ENCODE measurements at places on chromosomes 2 and 18.

DNA sequence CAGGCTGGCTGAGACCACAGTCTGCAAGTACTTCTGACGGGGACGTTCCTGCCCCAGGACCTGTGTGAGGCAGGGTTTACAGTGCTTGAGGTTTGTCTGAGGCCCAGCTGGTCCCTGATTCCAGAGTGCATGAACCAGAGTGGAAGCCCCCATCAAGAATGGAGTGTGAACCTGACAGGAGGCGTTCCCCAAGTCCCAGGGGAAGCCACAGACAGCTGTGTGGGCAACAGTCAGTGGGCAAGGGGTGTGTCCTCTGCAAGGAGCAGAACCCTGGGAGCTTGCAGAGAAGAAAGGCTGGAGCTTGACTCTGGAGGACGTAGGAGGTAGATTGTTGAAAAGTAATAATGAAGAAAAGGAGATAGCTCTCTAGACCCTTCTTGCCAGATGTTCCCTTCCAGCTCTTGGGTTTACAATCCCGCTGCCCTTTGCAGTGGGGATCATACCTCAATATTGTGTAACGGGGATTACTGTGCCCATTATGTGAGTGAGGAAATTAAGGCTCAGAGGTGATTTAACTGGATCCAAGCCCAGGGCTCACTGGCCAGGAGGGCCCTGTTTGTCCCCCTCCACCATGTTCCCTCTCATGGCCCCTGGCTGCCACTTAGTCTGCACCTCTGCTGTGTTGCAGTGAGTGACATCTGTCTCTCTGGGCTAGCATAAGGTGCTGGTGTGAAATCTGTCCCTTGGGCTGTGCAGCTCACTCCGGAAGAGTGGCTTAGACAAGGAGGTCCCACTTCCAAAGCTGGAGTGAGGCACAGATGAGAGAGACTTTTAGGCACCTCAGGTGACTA, 6.2 kb downstream of the DBI start:
- DNase-seq: peak; percentile 10

GRCh38 chr2:17101596-17101995, 416.6 kb downstream of the RAD51AP2 start:
- no peak for DNase-seq

DNA sequence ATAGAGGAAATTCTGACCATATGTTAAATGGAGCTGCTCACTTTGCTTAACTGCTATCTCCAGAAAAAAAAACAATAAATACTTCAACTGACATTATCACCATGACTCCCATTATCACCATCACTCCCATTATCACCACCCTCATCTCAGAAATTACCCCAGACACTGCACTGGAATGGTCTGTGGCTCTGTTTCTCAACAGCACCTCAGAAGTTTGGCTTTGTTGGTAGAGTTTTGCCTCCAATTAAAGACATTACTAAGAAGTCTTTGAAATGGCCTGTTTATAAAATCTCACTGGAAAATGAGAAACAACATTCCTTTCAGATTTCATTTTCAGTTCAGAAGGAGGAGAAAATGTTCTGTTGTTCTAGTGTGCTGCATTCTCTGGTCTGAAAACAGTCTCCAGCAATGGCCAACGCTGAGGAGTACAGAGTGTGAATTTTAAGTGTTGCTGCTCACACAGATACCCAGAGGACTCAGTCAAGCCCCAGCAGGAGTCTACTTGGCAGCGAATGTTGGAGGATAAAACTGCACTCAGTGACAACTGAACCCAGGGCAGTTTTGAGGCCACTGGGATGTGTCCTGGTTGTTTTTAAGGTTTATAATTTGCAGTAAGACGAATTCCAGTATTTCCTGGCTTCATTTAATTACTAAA, 364.5 kb upstream of the CDH2 start:
- no peak for DNase-seq

DNA sequence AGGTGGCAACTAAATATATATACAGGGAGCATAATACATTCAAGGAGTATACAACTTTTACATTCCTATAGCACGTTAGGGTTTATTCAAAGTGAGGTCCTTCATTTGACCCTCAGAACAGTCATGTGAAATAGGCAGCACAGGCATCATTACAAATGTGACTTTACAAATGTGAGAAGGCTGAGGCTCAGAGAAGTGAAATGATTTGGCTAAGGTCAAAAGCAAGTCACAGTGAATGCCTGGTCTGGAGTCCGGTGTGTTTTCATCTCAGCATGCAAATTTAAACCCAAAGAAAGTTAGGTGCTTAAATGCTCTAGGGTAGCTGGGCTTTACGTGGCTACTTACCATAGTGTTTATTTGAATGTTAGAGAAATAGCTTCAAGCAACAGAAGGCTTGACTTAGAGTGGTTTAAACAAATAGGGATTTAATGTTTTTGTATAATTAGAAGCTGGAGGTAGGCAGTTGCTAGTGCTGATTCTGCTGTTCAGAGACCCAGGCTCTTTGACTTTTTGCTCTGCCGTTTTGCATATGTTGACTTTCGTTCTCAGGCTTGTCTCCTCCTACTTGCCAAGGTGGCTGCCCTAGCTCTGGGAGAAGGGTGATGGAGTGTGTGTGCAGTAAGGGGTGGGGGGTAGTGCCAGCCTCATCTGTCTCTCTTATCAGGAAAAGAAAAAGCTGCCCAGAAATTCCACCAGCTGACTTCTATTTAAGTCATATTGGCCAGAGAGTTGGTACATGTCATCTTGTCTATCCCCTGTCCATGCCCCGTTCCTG, 89.2 kb downstream of the PLCL1 start:
- DNase-seq: no peak

DNA sequence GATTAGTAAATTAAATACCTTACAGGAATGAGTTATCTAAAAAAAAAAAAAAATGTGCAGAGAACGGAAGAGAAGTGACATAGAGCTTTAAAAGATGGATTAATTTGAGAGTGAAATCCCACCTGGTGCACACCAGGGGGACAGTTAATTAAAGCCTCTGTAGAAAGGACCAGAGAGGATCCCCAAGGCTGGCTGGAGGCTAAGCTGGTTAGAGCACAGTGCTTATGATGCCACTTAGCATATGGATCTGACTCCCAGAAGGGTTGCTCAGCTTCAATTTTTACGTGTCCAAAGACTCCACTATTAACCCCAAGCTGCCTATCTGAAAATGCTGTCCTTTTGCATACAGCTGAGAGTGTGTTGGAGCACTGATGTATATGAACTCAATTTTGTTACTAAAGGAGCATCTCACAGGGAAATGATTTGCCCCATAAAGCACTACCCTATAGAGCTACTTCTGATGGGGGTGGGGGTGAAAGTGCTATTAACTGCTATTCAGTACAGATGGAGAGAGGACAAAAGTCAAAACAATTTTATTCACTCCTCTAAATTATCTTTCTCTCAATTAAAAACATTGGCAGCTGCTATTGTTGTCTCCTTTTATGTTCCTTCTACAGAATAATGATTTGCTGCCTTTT, 15.2 kb upstream of the SLC8A1 start:
- no peak for DNase-seq

DNA sequence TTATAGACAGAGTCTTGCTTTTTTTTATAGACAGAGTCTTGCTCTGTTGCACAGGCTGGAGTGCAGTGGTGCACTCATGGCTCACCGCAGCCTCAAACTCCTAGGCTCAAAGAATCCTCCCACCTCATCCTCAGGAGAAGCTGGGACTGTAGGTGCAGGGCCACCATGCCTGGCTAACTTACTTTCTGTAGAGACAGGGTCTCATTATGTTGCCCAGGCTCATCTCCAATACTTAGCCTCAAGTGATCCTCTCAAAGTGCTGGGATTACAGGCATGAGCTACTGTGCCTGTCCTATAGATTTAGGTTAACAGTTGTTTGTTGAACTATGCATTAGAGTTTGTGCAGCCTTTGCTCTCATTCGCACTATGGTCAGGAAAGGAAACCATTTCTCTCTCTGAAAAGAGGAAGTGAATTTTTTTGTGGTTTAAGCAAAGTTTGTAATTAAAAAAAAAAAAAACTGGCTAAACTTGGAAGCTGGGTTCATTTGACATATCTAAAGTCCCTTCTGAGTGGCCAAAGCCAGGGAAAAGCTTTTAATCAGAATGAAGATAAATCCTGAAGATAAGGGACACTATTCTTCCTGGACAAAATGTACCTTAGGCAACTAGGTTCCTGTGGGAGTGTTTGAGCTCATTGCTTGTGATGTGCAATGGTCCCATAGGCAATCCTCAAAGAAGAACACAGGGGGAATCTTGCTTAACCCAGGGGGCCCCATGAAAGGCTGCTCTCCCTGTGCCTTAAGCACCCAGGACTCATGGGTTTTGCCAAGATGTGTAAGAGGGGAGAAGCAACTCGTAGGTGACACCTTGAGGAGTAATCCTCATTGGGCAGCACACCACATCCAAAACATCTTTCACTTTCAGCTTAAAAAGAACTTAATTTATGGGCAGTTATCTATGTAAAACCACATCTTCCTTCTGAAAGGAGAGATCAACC, 201.7 kb downstream of the MREG start:
- no peak for DNase-seq

DNA sequence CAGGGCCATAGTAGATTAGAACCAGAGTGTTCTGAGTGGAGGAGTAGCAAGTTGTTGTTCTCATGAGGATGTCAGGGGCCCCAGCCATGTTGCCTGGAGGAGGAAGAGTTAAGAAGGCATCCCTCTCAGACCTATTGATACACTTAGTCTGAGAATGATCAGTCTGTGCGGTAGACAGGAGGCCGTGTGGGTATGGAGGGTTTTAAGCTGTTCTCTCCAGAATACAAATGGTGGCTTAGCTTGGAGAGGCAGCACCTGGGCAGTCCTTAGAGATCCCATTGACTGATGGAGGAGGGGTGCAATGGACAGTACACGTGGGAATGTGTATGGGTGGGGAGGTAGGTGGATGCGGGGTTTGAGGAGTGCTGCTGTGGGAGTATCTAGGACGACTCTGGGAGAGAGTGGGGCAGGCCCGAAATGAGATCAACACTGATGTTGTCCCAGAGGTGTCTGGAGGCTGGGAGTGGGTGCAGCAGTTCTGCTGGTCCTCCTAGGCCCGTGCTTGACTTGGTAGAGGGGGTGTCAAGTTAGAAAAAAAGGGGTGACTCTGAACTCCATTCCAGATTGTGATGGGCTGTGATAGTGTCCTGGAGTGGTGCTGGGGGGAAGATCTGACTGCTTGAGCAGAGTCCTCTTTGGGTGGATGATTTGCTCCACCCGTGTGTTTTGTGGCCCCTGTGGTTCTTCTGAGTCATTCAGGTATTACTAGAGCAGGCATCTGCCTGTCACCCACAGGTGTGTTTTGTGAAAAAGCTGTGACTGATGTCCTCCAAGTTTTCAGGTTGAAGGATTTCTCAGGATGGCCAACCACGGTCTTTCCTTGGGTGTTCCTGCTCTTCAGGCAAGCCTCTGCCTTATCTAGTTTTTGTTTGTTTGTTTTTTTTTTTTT, 44.7 kb downstream of the C2orf42 start:
- DNase-seq: no peak

- no peak for DNase-seq
These were observed 45.0 kb downstream of the METTL4 start for GRCh38 chr18:2526329-2526728.

DNA sequence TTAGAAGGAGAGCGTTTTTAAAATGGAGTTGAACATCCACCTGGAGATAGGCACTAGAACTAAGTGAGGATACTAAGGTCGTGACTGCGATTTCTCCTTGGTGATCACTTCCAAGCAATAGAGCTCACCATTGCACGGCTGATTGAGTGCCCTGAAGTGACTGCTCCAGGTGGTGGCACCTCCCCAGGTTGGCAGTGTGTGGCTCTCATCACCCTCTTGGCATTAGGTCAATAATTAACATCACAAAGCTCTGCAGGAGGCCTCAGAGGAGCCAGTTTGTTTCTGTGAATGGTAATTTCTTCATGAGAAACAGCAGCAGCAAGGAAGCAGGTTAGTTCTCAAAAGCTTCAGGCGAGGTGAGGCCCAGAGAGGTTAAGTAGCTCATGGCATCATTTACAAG, 259.6 kb downstream of the CLIP4 start:
- DNase-seq: no peak

All from DND-41 (cell line).